ENCODE measurements at places on chromosomes 3 and 15.

DNA sequence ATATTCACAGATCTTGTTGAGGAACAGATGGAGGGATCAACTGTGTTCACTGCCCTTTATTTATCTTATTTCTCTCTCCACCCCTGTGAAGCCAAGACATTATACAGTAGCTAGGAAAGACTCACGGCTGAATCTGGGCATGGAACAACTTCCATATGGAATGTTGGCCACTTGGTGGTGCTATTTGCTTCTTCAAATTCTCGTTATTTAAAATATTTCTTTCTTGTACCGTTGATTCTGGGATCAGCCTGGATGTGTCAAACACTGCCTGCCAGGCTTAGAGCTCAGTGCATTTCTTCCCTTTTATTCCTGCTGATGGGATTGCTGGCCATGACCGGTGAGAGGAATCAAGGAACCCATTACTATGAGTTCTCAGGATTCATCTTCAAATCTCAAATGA lies 17.5 kb upstream of the GASK1A start:
- DNase-seq = peak; percentile 33

- DNase-seq = no peak
Measured at GRCh38 chr3:102398176-102398575, 36.6 kb upstream of the ZPLD1 start.

DNA sequence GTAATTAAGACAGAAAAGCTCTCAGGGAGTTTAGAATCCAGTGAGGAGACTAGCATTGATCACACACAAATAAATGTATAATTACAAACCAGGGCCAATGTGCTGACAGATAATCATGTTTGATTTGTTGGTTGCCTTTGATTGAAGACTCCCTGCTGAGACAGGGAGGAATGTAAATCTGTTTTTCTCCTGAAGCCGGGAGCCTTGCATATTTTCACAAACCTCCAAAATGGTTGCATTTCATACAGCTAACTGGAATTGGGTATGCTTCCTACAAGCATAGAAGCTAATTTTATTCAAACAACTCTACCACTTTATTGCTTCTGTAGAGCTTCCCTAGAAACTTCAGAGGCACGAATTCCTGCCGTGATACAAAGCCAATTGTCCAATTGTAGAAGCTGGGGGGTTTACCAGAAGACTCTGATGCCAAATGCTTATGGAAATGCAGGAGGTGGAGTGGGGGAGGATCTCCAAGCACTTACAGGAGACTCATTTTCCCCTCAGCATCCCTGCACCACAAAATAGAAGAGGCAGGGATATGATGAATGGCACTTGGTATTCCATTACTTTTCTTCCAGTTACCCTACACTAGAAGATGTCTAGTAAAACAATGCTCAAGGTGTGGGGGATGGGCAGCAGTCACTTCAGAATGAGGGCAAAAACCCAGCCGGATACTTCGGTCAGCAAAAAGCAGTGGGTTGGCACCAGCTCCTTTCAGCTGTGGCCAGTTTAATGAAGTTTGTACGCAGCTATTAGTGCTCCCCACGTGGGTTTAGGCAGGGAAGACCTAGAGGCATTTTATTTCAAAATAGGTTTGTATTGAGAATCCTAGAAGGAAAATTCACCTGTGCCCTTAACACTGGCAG lies 11.4 kb upstream of the MEX3B start:
- no peak for DNase-seq

DNA sequence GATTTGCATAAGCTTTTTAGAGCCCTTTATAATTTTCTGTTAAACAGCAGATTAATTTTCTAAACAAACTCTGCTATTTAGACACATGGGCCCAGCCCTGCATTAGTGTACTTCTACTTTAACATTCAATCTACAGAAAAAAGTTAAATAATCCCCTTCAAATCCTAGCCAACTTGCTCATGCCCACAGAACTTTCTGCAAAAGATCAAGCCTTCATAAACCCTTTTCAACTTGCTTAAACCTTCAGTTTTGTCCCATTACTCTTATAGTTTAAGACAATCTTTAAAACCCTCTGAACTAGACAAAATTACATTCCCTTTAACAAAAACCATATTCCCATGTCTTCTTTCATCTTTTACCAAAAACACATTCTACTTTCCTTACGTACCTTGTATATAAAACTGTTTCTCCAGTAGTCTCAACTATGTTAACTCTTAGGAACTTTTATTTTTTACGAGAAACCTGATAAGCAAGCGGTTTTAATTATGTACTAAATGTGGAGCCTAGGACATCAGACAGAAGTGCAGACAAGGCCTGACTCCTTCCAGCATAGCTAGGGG lies 25.2 kb upstream of the ADGRG7 start:
- DNase-seq = no peak

DNA sequence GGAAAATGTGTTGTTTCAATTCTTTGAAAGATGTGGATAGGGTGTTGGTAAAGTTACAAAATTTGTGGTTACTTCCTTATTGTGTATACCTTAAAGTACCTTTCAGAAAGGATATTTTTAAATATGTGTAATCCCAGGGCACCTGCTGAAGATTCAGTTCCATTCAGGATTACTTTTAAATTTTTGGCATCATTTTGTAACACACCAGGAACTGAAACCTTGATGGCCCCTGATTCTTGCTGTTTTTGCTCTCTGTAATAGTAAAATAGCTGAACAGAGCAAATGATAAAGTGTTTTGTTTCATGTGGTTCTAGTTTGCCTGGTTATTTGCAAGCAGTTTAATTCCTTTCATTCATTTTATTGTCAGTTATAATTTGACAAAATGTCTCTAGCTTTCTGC lies 160.9 kb downstream of the KLHL25 start:
- no peak for DNase-seq

- DNase-seq = no peak
Measured at GRCh38 chr3:140438736-140439470, 239.0 kb upstream of the TRIM42 start.

- DNase-seq = no peak
Measured at GRCh38 chr3:23867400-23867799, 49.4 kb downstream of the NKIRAS1 start.

DNA sequence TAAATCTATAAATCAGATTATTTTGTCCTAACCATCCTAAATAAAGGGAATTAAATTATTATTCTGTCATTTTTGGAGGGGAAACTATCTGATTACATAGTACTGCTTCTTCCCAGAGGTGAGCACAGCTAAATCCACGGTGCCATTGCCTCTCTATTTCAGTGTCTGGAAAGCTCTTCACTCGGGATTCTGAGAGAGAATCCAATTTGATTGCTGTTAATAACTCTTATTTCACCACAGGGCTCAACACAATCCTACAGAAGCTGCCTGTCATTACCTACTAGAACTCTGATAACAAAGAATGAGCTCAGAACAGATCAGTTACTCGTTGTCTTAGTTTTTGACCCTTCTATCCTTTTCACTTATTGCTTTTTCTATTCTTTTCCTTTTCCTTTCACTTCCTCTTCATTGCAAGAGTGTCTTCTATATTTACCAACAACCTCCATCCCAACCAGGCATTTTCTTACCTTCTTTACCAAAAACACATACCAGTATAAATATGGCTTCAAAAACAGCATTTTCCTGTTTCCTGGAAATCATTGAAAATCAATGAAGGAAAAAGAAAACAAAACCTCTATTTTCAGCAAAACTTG lies 30.4 kb downstream of the OXNAD1 start:
- no peak for DNase-seq

- DNase-seq = no peak
Measured at GRCh38 chr3:66492071-66492470, 8.8 kb downstream of the LRIG1 start.

GRCh38 chr15:66452971-66453580 lies 44.5 kb downstream of the SNAPC5 start:
- DNase-seq = no peak

DNA sequence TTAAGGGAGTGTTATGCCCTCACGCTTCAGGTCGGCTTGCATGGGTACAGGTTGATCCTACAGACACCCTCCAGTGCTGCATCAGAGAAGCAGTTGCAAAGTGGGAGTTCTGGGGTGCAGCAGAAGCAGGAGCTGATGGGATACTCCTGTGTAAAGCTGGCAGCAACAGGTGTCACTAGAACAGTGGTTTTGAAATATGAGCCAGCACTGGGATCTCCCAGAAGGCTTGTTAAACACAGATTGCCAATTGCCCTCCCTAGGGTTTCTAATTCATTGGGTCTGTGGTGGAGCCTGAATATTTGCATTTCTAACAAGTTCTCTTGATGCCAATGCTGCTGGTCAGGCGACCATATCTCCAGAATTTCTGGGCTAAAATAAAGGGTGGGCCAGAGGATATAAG lies 350.4 kb downstream of the CLSTN2 start:
- DNase-seq = no peak

- DNase-seq = no peak
Measured at GRCh38 chr3:160471892-160472291, 22.3 kb upstream of the TRIM59 start.

DNA sequence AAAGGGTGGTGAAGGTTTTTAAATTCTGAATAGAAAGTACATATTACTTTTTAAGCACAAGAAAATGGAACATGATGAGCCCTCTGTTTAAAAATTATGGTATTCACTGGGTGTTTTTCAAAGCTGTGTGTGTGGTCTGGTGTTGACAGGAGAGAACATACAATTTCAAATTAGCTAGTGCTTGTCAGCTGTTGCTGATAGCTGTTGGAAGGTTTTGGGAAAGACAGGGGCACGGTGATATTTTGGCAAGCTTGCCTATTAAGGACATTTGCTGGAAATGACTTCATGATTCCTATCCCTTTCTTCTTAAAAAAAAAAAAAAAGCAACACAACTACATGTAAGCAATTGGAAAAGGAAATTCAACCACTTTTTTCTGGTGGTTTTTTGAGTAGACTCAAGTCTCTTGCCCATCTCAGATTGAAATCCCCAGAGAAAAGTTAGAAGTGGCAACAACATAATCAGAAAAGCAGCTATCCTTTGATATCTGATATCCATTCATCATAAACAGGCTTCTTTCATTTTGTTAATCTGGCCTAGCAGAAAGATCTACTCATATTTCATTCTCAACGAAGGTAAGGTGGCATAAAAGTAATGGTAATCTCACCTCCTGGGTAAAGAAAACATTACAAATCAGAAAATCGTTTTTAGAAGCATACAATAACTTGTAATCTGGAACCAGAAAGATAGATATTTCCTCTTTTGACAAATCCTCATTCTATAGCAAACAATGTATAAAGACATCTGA lies 130.0 kb downstream of the RBMS3 start:
- DNase-seq = no peak

DNA sequence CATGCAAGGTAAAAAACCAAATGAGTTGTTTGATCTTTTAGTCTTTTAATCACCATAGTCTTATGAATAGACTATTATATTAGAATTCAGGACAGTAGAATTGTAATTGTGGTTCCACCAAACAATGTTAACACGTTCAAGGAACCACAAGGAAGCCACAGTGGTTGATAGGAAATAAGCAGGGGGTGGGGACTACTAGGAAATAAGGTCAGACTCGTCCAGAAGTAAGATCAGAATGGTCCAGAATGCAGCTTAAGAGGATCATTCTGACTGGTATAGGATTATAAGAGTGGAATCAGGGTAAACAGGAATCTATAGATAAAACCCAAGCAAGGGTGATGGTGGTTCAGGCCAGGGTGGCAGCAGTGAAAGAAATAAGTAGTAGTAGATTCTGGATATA lies 7.5 kb downstream of the MYNN start:
- DNase-seq = no peak

DNA sequence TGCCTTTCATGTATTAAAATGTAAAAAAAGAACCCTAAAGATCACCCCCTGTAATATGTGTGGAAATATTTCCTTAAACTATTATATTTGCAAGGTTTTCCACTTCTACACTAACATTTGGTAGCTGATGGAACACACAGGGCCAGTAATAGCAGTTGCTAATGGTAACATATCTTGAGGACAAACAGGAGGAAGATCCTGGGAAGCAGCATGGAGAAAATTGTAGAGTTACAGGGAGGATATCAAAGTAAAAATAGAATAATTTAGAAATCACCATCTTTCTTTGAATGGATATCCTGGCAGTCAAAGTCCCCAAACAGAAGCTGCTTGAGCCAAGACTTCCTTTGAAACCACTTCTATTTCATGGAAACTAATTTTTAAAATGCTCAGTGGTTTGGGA lies 29.5 kb upstream of the OSTN start:
- DNase-seq = no peak

DNA sequence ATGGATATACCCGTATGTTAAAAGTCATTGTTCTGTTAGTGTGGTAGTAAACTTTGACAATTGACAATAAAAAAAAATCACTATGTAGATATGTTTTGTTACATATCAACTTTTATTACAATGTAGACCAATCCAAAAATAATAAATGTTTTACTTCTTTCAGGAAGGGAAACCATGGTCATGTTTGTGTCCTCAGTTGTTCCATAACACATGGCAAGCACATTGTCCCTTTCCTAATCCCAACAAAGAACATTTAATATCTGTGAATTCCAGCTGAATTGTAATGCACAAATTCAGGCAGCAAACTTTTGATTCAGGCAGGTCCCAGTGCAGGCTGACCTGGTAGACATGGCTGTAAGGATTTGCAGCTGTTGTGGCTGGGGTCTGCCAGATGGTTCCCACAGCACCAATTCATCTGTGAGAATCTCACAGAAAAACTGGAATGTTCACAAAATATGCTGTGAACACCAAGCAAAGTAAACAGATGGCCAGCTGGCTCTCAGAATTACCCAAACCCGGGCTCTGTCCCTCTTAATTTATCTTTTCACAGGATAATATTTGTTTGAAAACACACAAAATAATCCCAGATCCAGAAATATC lies 1.9 kb upstream of the SPG21 start:
- DNase-seq = no peak

GRCh38 chr3:100879195-100879810 lies 113.9 kb downstream of the ABI3BP start:
- no peak for DNase-seq

GRCh38 chr15:77866596-77867125 lies 210.8 kb downstream of the TBC1D2B start:
- DNase-seq = no peak

DNA sequence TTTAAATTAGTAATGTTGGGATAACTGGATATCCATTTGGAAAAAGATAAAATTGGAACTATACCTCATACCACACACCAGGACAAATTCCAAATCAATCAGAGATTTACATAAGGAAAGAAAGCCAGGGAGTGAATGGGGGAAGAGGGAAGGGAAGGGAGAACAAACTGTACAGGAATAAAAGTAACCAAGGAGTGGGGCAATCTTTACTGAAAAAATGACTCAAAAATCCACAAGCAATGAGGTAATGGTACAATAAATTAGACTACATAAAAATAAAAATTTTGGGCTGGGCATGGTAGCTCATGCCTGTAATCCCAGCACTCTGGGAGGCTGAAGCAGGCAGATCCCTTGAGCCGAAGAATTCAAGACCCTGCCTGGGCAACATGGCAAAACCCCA lies 82.6 kb downstream of the MLH1 start:
- no peak for DNase-seq

- DNase-seq = no peak
Measured at GRCh38 chr3:148694116-148694515, 3.6 kb upstream of the AGTR1 start.

DNA sequence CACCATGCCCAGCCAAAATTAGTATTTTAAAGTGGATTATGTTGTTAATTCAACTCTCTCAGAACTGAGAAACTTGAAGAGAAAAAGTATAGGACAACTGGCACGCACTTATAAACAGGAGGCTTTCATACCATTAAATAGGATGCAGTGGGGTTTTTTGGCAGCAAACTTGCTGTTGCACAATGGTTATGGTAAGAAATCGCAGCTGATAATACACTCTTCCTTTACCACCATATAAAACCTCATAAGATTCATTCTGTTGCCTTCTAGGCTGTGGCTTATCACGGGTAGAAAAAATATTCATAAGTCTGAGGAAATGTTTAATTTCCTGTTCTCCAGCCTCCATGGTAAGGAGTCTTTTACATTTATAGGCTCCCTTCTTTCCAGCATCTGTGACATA lies 95.3 kb downstream of the TMCO5A start:
- no peak for DNase-seq

All from H54 (cell line).